ENCODE measurements at places on chromosomes 6 and 20.

- DNase-seq: peak; percentile 44
Observed at GRCh38 chr20:62938105-62938888, at the start of gene GID8. Gene GID8, plus strand, starts transcription at chr20:62938147. Its CDS starts 3,356 bp downstream, at chr20:62941503.

- peak; percentile 76 for DNase-seq
Observed at GRCh38 chr6:43771210-43771857, 1.3 kb downstream of the VEGFA start.

GRCh38 chr6:29679962-29680361 is 990 bp downstream of the ZFP57 start:
- no peak for DNase-seq

GRCh38 chr20:46207793-46208192 is 89.7 kb downstream of the CD40 start:
- no peak for DNase-seq

DNA sequence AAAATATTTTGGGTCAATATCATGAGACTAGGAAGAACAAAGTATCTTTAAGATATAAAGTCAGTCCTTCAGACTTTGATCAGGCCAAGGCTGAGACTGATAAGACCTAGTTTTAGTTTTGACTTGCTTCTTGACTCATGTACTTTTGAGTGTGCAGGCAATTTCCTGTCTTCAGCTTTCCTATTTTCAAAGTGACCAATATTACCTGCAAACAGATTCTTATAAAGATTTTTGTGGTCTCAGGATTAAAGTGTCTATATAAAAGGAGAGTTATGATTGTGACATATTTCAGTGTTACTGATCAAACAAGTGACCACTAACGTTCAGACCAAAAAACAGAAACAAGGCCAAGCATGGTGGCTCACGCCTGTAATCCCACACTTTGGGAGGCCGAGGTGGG is 36.0 kb upstream of the AKIRIN2 start:
- no peak for DNase-seq

DNA sequence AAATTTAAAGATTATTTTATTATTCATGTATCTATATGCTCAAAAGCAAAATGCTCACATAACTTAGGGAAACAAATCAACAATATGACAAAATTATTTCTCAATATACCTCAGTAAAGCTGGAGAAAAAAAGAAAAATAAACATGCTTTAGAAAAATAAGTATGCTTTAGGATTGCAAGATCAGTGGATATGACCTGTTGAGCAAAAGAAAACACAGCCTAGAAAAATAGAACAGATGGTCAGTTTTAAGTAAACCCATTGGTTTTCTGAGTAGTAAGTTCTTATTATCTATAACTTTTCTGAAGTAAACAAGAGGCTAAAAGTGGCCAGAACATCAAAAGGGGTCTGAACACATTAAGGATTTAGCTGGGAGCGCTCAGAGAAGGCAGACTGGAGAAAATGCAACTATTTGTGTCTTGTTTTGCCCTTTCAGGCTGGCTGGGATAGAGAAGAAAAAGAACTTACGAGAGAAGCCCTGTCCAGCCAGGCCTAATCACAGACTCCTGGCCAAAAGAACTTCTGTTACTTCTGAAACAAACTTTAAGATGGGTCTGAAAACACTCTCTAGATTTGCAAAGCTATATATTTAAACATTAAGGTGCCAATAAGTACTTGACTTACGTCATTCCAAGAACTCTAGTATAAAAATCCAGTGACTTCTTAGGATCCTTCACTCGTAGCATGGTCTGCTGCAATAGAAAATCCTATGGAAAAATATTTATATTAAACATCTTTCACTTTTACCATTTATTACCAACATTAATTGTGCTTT is 16.5 kb downstream of the GLO1 start:
- no peak for DNase-seq

DNA sequence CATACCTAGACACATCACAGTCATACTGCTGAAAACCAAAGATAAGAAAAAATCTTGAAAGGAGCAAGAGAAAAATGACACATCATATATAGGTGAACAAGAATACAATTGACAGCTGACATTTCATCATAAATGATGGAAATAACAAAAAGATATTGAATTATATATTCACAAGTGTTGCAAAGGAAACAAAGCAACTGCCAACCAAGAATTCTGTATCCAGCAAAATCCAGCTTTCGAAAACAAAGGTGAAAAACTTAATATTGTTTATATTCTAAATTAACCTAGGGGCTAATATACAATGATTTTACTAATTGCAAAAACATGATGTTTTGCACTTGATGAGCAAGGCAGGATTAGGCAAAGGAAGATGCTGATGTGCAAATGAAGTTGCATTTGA is 84.3 kb downstream of the MOXD1 start:
- no peak for DNase-seq
